H54 (cell line): ENCODE measurements at places on chromosomes 13 and 19.

DNA sequence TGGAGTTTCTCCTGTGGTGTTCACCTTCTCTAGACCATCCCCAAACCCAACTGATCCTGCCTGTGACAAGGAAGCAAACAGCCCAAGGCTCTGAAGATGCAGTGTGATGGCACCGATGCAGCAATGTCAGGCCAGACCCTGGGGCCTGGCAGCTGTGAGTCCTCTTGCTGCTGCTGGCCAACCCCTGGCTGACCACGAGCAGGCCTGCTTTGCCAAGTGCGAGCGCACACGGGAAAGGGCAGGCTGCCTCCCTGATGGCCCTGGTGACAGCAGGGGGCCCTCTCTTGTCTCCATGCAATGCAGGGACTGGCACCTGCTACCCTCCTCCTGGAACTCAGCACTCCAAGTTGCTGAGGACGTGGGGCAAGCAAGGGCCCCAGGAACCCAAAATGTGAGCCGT is 5.4 kb upstream of the VSTM2B start:
- DNase-seq = no peak

GRCh38 chr13:28464861-28465460 is 30.0 kb downstream of the FLT1 start:
- DNase-seq = no peak

DNA sequence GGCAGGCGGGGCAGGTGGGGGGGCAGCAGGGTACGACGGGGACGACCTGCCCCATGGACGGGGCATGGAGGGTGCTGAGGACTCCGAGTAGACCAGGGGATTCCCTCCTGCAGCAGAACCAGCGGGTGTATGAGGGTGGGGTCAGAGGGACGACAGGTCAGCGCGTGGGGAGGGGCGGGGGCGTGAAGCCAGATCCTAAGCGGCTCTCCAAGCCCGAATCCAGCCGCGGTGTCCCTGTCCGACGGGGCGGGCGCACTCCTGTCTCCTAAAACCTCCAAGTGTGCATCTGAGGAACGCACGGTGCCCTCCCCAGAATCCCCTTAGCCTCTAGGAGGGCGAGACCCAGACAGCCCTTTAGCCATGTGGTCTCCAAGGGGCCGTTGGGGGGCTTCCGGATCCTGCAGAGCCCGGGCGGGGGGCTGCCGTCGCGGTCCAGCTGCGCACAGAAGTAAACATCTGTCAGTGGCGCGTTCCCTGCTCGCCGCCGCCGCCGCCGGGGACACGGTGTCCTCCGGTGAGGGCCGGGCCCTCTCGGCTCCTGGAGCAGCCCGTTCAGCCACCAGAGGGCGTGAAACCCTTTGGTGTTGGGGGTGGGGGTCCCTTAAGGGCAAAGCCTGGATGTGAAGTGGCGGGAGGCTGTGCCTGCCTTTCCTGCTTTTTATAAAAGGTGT is 730 bp downstream of the NRTN start:
- peak; percentile 60 for DNase-seq

DNA sequence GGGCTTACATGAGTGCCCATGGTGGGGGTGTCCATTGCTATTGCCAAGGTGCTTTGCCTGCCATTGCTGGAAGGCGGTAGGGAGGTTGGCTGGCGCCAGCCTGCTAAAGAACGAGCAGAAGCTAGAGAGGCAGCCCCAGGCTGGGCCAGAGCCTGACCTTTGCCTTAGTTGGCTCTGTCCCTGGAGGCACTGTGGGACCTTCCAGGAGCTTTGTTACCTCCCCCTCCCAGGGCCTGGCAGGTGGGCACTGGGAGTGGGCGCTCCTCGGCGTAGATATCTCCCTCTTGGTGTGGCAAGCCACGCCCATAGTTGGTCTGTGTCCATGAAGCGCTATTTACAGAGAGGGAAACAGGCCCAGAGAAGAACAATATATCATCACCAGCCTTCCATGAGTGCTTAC is 2.3 kb upstream of the SLC25A42 start:
- no peak for DNase-seq

GRCh38 chr19:12237143-12237839 is 57.4 kb downstream of the ZNF44 start:
- no peak for DNase-seq

- DNase-seq = no peak
Measured at GRCh38 chr13:75764251-75764925, 128.3 kb downstream of the LMO7 start.
